Fibroblast of upper back skin (primary cell): ENCODE measurements at places on chromosomes 7 and 10.
A peak's percentile ranks its signal among the peaks of the same experiment; 100 is the strongest.

DNA sequence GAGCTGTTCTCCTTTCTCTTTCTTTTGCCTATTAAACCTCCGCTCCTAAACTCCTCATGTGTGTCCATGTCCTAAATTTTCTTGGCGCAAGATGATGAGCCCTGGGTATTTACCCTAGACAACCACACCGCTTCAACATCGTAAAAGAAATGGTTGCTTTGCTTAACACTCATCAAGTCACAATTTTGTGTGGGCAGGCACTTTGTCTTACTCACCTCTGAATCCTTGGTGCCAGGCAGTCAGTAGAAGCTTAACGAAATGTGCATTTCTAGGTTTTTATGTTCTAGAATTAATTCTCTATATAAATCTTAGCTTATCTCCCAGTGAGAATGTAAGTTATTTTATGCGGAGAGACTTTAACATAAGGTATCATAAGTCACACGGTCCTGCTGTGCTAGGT is 478.7 kb downstream of the CALN1 start:
- no peak for DNase-seq

DNA sequence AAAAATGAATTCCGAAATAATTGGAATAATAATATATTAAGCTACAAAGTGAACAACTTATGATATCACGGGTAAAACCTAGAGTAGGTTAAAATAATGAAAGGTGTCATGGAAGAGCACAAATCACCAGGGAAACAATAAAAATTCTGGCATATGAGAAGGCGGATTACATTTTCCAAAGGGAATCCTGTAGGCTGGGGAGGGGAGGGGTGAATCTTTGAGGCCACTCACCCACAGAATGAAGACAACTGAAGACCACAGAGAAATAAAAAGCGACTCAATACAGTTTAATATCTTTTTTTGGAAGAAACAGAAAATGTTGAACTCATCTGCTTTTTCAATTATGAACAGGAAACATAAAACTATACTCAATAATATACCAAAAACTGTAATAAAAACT is 129.4 kb upstream of the HPS1 start:
- no peak for DNase-seq

DNA sequence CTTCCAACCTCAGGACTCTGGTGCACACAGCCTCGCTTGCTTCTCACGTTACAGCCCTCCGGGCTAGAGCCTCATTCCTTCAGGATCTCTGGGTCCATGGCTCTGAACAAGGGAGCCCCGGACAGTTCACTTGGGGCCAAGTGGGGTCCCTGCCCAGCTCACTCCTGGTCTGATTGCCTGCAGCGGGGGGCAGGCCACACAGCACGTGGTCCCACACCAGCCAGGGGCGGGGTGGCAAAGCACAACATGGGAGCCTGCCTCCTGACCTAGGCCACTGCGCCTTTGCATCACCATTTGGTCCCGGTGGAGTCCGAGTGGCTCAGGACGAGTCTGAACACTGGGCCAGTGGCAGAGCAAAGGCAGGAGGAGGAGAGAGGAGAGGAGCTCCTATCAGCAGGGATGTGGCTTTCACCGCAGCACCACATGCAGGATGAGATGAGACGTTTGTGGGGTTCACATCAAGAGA is 13.4 kb upstream of the CRYGN start:
- no peak for DNase-seq

GRCh38 chr10:79304479-79305087 is 42.7 kb upstream of the PPIF start:
- no peak for DNase-seq

DNA sequence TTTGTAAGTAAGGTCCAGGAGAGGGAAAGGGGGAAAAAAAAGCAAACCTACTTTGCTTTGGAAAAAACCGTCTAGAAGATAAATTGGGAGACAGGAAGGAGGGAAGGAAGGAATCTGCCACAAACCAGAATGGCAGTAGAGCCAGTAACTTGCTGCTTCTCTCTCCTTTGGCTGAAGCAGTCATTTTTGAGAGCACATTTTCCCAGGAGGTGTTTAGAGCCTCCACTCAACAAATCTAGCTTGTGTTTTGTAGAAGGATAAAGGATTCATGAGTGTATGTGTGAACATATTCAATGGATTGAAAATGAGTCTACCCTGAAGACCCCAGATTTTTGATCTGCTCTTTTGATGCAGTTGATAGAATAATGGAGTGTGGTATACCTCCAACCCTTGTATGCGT is 2.6 kb downstream of the NRG3 start:
- DNase-seq = no peak

- peak; percentile 94 for DNase-seq
These were observed 24.0 kb upstream of the EIF5AL1 start for GRCh38 chr10:79488336-79488735.

DNA sequence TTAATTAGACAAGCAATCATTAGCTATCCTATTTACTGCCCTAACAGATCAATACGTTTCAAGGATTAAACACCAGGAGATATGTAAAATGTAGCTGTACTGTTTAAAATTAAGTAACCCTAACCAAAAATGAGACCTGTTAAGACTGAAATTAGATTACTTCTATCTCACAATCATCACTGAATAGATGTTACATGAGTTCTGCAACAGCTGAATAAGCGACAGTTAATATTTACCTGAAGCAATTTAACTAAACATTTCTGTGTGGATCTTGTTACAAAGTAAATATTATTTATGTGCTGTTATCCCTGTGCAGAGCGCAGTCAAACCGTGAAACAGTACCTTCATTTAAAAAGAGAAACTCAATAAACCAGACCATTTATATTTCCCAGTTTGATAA is 122.5 kb downstream of the RELN start:
- DNase-seq = no peak

GRCh38 chr10:16857419-16857818 is 40.2 kb upstream of the RSU1 start:
- DNase-seq = no peak

DNA sequence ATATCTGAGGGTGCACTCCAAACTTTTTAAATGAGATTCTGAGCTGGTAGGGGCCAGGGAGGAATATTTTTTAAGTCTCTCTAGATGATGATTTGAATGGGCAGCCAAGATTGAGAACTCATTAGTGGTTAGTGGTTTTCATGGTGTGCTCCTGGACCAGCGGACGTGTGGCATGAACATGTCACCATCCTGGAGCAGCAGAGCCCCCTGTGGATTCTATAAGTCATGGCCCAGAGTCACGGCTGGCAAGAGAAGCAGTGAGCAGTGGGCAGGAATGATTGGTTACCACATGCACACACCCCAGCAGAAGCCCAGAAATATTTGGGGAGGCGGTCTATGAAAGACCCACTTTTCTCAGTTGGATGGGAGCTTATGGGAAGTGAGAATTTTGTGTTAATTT is 21.2 kb upstream of the UCN3 start:
- peak; percentile 6 for DNase-seq

DNA sequence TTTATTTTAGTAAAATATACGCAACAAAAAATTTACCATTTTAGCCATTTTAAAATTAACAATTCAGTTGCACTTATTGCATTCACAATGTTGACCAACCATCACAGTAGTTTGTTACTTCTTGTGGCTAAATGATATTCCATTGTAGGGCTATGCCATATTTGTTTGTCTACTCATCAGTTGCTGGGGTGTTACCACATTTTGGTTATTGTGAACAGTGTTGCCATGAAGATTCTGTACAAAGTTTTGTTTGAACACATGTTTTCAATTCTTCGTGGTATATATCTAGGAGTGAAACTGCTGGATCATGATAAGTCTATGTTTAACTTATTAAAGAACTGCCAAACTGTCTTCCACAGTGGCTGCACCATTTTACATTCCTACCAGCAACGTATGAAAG is 46.3 kb upstream of the ZNF365 start:
- peak; percentile 33 for DNase-seq

DNA sequence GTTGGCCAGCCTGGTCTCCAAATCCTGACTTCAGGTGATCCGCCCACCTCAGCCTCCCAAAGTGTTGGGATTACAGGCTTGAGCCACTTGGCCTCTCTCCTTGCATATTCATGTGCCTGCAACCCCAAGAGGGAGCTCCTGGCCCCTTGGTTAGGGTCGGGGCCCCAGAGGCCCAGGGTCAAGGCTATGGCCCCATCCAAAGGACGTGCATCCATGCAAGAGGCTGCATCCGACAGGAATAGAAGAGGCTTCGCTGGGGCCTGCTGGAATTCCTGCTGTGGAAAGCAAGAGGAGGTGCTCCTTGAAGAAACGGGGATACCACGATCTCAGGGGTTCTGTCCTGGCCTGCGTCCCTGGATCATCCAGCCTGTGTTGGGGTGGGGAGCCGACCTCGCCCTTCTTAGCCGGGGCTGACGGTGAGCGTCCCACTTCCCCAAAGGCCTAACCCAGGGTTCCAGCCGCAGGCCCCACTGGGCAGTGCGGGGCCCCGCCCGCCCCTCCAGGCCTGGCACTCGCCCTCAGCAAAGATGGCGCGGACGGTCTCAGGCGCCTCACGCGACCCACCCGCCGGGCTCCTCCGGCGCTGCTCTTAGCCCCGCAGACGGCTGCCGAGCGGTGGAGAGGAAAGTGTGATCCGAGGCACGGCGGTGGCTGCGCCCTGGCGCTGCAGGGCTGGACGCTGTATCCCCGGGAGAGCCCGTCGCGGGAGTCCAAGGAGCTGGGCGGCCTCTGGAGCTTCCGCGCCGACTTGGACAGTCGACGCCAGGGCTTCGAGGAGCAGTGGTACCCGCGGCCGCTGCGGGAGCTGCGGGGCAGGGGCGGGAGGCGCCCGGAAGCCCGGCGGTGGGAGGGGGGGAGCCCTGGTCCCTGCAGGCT is 54.7 kb downstream of the ZNF727 start:
- DNase-seq = no peak

DNA sequence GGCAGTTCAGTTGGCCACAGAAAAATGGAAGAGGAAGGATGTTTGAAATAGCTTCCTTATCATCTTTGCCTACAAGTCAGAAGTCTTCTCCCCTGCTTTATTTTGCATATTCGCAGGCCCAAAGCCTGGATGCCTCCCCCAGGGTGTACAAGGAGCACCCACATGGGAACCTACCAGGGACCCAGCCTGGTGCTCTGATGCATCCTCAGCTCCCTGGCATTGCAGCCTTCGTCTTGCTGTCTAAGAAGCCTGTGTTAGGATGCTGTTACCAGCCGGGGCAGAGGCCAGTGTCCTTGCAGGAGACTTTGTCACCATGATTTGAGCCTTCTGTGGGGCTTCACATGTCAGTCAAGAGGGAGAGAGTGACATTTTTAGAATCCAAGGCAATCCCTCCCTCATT is 27.0 kb upstream of the GPR26 start:
- DNase-seq = no peak

GRCh38 chr10:88499569-88500470 is 83.3 kb downstream of the RNLS start:
- peak; percentile 57 for DNase-seq

DNA sequence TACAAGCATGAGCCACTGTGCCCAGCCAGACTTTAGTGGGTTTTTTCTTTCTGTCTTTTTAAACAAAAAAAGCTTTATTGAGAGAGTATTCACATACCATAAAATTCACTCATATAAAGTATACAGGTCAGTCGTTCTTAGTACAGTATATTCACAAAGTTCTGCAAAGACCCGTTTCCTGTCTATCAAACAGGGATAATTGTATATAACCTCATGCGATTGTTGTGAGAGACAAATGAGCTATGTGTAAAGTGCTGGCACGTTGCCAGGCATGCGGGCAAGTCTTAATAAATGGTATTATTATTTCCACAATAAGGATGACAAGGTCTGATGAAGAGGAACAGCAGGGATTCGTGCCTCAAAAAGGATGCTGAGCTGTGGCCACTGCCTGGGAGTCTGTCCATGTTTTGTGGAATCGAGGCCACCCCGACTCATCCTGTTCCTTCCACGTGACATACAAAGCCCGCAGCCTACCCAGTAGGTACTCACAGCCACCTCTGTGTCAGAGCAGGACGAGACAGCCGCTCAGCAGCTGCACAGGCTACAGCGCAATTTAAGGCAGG is 51.6 kb downstream of the SMKR1 start:
- DNase-seq = peak; percentile 53
